ENCODE measurements at places on chromosomes 4 and X.

DNA sequence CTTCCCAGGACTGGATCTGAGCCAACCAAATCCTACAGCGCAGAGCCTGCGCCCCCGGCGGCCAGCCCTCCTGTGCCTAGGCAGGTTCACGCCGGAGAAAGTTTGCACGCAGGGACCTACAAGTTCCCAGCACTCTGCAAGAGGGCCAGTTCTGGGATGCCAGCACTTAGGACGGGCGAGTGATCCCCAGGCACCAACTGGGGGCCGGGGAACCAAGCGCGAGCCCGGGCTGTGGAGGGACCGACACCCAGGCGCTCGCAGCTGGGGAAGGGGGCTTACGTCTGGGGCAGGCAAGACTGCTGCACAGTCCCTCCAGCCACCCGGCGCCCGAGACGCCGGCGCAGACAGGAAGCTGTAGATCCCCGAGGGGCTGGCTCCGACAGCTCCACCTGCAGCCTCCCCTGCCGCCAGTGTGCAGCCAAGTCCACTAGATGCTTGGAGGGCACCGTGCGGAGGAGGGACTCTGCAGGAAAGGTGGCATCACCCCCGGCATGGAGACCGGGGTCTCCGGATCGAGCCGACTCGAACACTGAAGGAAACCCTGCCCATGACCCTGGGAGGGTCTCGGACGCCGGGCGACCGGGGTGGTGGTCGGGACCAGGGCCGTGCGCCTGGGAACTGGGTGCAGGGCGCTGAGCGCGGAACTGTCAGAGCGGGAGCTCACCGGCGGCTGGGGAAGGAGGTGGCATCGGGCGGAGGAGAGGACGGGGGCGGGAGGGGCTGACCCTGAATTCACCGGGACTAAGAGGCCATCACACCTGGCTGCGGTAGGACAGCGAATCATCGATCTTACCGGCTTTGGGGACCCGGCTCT, 566 bp downstream of the CORIN start:
- peak; percentile 12 for DNase-seq

DNA sequence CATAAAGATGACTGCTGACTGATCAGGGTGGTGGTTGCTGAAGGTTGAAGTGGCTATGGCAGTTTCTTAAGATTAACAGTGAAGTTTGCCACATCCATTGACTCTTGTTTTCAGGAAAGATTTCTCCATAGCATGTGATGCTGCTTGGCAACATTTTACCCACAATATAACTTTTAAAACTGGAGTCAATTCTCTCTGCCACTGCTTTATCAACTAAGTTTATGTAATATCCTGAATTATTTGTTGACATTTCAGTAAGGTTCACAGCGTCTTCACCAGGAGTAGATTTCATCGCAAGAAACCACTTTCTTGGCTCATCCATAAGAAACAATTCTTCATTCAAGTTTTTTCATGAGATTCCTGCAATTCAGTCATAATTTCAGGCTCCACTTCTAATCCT, 166.5 kb upstream of the SPRY1 start:
- DNase-seq, result no peak

GRCh38 chr4:78544678-78545077, 6.9 kb upstream of the ANXA3 start:
- DNase-seq, result no peak

DNA sequence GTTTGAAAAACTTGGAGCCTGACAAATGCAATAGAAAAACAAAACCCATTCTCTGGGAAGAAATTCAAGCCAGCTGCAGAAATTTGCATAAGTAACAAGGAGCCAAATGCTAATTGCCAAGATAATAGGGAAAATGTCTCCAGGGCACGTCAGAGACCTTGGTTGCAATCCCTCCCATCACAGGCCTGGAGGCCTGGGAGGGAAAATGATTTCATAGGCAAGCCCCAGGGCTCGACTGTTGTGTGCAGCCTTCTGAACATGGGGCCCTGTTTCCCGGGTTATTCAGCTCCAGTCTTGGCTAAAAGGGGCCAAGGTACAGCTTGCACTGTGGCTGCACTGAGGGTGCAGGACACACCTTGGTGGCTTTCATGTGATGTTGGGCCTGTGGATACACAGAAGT, 760.4 kb upstream of the PABPC4L start:
- DNase-seq, result no peak

- no peak for DNase-seq
Measured at GRCh38 chr4:63937961-63938360, 471.3 kb downstream of the TECRL start.

GRCh38 chr4:138275963-138276621, 33.9 kb upstream of the SLC7A11 start:
- peak; percentile 83 for DNase-seq

GRCh38 chrX:154037754-154038153, 18.1 kb upstream of the IRAK1 start:
- no peak for DNase-seq

GRCh38 chr4:138616775-138617174, 374.6 kb upstream of the SLC7A11 start:
- no peak for DNase-seq

- no peak for DNase-seq
Measured at GRCh38 chrX:7771788-7772438, 71.1 kb upstream of the VCX start.

- no peak for DNase-seq
Measured at GRCh38 chr4:151736361-151736760, 24.4 kb downstream of the GATB start.

- DNase-seq, result no peak
Measured at GRCh38 chrX:104482757-104483156, 83.2 kb upstream of the IL1RAPL2 start.

DNA sequence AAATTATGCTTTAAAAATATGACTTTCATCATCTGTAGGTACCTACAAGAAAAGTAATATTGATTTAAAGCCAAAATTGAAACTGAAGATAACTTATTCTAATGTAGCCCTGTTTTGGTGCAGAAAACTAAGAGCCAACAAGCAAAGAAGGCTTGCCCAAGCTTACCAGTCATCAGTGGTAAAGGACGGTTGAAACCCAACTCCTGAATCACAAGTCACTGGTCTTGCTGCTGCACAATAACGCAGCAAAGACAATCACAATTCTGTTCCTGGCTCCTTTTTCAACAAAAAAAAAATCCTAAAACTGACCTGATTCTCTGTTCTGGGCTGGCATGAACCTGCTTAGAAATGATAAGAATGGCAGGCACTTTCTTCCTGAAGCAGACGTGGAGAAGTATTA, 34.5 kb downstream of the WDFY3 start:
- DNase-seq, result no peak

- peak; percentile 55 for DNase-seq
Measured at GRCh38 chr4:138062929-138063328, 179.2 kb downstream of the SLC7A11 start.

DNA sequence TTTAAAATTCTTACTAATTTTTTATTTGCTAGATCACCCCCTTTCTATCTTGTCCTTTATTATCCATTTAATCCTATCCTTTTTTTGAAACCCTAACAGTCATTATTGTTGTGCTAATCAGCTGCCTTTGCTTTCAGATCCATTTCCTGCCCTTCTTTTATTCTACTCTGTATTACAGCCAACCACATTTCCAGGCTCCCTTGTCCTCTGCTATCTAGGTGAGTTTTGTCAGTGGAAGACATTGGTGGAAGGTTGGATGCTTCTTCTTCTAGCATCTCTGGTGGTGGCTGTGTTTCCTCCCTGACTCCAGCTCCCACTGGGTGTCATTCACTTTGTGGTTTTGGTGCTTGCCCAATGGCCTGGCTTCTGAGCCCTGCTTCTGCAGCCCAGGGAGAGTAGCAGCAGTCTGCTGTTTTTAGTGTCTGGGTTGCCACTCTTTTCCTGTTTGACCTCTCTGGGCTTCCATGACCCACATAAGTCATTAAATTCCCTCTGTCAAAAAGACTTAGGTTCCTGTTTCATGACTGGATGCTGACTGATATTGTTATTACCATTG, 225.2 kb upstream of the PGRMC2 start:
- DNase-seq, result peak; percentile 28

GRCh38 chr4:144384408-144384807, 243.9 kb upstream of the GYPA start:
- no peak for DNase-seq

DNA sequence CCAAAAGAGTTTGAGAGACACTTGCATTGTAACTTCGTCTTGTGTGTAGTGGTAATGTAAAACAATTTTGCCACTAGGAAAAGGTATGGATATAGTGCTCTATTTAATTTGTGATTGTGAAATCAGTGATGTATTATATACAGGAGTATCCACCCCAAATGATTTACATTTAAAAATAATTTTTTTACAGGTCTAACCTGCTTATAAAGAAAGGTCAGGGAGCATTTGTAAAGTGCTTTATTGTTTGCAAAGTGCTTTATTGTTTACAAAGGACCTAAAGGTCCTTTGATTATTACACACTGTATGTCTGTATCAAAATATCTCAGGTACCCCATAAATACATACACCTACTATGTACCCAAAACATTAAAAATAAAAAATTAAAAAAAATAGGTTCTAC, 70.3 kb downstream of the DCK start:
- no peak for DNase-seq

DNA sequence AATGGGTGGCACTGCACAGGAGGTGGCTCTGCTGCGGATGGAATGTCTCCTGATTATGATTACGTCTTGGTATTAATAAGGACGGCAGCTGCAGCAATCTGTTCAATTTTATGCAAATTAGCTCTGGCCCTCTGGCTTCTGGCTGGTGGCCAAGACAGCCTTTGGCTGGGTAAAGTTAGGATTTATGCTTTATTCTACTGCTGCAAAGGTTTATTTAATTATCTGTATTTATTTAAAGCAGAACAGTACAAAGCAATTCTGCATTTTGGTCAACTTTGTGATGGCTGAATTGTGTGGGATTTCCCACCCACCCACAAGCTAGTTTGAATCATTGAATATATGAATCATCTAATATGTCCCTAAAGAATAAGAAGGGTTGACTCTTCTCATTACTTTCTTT, 745.6 kb upstream of the FAM241A start:
- no peak for DNase-seq

DNA sequence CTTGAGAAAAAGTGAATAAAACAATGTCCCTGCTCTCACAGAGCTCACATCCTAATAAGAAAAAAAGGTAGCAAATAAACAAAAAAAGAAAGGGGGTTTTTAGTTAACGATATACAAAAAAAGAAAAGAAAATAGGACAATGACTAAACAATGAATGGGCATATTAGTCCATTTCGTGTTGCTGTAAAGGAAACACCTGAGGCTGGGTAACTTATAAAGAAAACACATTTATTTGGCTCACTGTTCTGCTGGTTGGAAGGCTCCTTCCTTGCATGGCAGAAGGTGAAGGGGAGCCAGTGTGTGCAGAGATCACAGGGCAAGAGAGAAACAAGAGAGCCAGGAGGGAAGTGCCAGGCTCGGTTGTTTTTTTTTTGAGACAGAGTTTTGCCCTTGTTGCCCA, 4.7 kb upstream of the KLF3 start:
- DNase-seq, result no peak

Data from AG08395 (cell line).